Left lung (tissue), 14 donors: ENCODE measurements at places on chromosomes 2 and 18. TPM values are rescaled to one million over a fixed set of nuclear protein-coding genes. Genes with fewer than 3 reads are reported as not detected.

GRCh38 chr18:62026586-62026985 is 133.8 kb upstream of the RNF152 start:
- no peak overlapping the region for H3K27ac ChIP-seq
- no peaks in the 10 kb centered on the region for H3K36me3 ChIP-seq
- H3K27me3 ChIP-seq, result no peaks in the 10 kb centered on the region
- no peaks in the 10 kb centered on the region for H3K4me1 ChIP-seq
- no peak overlapping the region for H3K4me3 ChIP-seq

NEDD4L gene
- total RNA-seq, result 109 TPM

- H3K4me3 ChIP-seq, result no peak overlapping the region
- no peaks in the 10 kb centered on the region for H3K4me1 ChIP-seq
- no peaks in the 10 kb centered on the region for H3K36me3 ChIP-seq
Measured at GRCh38 chr18:3874581-3874980, 424.6 kb downstream of the TGIF1 start.

CHRNA1 gene
- not detected for total RNA-seq

- H3K27me3 ChIP-seq, result no peaks in the 10 kb centered on the region
- DNase-seq, result no peak
- no peak overlapping the region for H3K27ac ChIP-seq
Measured at GRCh38 chr2:224837558-224837957, 121.4 kb upstream of the CCDC195 start.

PRKAG3 gene
- not detected for total RNA-seq

RNF138 gene
- 24.7 TPM for total RNA-seq

PDE11A gene
- 0.34 TPM for total RNA-seq

RRM2 gene
- 24.9 TPM for total RNA-seq

DNA sequence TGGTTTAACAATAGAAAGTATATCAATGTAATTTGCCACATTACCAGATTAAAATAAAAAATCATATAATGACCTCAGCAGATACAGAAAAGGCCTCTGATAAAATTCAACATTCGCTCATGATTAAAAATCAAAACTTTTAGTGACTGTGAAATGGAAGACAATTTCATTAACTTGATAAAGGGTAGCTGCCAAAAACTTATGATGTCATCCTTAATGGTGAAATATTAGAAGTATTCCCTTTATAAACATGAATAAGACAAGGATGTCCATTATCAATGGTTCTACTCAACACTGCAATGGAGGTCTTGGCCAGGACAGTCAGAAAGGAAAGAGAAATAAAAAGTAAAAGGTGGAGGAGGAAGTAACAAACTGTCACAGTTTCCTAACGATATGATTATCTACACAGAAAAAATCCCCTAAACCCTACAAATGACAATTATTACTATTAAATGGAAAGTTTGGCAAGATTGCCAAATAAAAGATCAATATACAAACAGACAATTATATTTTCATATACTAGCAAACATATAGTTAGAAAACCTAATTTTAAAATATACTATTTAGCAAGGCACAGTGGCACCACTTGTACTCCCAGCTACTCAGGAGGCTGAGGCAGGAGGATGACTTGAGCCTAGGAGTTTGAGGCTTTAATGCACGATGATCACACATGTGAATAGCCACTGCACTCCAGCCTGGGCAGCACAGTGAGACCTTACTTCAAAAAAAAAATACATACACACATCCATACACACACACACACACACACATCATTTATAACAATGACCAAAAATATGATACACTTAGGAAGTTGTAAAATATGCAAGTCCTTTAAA is 12.8 kb downstream of the METTL8 start:
- H3K4me1 ChIP-seq, result no peaks in the 10 kb centered on the region
- H3K4me3 ChIP-seq, result no peak overlapping the region
- DNase-seq, result no peak
- H3K27me3 ChIP-seq, result no peaks in the 10 kb centered on the region

WDR7 gene
- total RNA-seq, result 25.0 TPM

DNA sequence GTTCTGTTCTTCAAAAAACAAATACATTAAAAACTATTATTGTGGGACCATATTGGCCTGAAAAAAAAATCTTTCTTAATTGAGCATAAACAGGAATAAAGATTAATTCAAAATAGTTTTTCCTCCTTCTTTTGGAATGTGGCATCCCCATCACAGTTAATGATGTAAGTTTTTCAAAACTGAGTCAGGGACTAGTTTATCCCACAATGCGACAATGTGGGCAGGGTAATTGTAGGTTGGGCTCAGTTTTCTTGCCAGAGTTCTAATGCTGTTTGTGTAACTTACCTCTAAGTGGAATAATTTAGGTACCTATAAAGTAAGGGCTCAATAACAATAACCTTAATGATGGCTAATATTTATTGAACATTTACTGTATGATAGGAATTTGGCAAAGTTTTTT is 82.0 kb downstream of the PMS1 start:
- H3K36me3 ChIP-seq, result peaks cover 17% of the 10 kb centered on the region
- H3K27me3 ChIP-seq, result no peaks in the 10 kb centered on the region
- no peak overlapping the region for H3K4me3 ChIP-seq

DNA sequence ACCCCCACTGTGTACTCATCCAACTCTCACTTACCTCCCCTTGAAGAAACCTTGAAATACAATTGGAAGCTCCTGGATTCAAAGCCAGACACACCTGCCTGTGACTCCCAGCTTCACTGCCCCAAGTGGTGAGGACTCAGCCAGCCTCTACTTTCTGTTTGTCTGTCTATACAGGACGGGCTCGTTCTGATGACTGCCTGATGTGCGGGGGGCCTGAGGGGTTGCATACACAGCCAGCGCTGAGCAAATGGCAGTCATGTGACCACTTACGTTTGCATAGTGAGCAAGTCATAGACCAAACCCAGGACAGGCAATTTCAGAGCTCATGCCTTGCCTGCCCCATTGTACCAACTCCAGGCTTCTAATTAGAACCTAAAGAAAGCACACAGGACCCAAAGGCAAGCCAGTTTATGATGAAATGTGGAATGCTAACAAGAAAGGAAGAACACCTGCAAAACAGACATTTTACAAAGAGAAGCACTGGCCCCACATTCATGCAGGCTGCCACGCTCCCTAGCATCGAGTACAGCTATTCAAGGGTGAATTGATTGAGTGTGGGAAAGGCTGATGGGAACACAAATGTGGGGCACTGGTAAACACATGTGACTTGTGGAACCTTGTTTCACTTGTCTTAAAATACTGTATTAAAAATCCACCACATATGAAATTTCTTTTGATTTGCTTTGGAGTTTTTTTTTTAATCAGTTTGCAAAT is 137.8 kb downstream of the LNPK start:
- no peak overlapping the region for H3K4me3 ChIP-seq
- H3K27me3 ChIP-seq, result peaks cover 15% of the 10 kb centered on the region
- H3K4me1 ChIP-seq, result no peaks in the 10 kb centered on the region
- H3K27ac ChIP-seq, result no peak overlapping the region
- H3K36me3 ChIP-seq, result no peaks in the 10 kb centered on the region

DNA sequence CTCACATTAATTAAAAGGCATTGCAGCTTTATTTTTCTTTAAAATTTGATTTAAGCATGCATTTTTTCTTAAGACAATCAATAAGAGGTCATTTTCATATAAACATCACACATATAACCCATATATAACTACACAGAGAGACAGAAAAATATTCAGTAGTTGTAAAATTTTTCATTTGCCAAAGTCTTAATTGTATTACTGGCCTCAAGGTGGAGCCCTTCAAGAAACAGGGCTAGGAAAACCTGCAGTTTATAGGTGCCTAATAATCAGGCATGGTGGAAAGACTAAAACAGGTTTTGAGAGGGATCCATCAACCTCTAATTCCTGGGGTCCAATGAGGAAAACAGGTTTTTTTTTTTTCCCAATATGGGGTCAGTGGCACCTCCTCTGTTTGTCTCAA is 71.3 kb upstream of the ZNF804A start:
- no peaks in the 10 kb centered on the region for H3K36me3 ChIP-seq
- no peak for DNase-seq
- no peak overlapping the region for H3K4me3 ChIP-seq
- no peaks in the 10 kb centered on the region for H3K4me1 ChIP-seq
- no peak overlapping the region for H3K27ac ChIP-seq

DNA sequence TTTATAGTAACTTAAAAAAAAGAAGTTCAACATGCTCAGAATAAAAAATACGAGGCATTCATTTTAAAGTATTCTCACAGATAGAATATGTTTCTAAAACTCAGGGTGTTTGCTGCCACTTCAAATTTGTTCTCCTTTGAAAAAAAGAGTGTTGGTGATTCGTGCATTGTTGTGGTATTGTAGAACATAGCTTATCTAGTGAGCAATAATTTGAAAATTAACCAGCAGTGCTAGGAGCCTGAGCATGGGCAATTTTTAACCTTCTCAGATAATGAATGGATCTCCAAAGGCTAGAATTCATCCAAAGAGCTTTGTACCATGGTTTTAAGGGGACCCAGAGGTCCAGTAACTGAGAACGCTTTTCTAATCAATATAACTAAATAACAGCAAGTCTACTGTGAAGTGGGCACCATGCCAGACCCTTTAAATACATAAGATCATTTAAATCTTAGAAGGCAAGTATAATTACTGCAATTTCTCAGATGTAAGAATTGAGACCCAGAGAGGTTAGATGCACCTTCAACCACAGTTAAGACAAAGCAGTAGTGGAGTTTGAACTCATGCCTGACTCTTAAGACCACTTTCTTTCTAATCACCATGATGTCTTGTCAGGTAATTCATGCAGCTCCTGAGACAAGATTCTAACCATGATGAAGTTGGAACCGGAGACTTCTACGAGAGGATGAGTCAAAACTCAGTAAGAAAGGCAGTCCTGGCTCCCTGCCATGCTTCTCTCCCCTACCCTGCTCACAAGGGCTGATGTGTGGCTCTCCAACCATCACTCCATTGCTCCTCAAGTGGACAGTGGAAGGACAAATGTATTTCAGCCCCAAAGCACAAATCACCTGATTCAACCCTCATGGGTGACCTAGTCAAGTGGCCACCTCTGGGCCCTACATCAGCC is 3.4 kb downstream of the CYRIA start:
- no peaks in the 10 kb centered on the region for H3K36me3 ChIP-seq
- H3K4me1 ChIP-seq, result peaks cover 87% of the 10 kb centered on the region
- no peak overlapping the region for H3K27ac ChIP-seq

GRCh38 chr2:150548527-150548926 is 61.1 kb upstream of the RND3 start:
- no peak overlapping the region for H3K4me3 ChIP-seq
- H3K27ac ChIP-seq, result no peak overlapping the region
- no peaks in the 10 kb centered on the region for H3K36me3 ChIP-seq
- no peaks in the 10 kb centered on the region for H3K4me1 ChIP-seq
- H3K27me3 ChIP-seq, result no peaks in the 10 kb centered on the region

FBXO36 gene
- 2.4 TPM for total RNA-seq

- no peak overlapping the region for H3K4me3 ChIP-seq
- peak; percentile 58 for DNase-seq
- no peaks in the 10 kb centered on the region for H3K36me3 ChIP-seq
- no peak overlapping the region for H3K27ac ChIP-seq
- no peaks in the 10 kb centered on the region for H3K4me1 ChIP-seq
Measured at GRCh38 chr2:134739879-134740301, 21.1 kb upstream of the TMEM163 start.

- H3K27ac ChIP-seq, result peak overlapping the region; percentile 59
- H3K36me3 ChIP-seq, result no peaks in the 10 kb centered on the region
- H3K27me3 ChIP-seq, result no peaks in the 10 kb centered on the region
- H3K4me1 ChIP-seq, result peaks cover 86% of the 10 kb centered on the region
- DNase-seq, result no peak
Measured at GRCh38 chr2:101736233-101736632, 38.7 kb downstream of the MAP4K4 start.

GRCh38 chr2:19776941-19777514 is 124.8 kb downstream of the TTC32 start:
- no peak overlapping the region for H3K4me3 ChIP-seq
- DNase-seq, result no peak
- H3K36me3 ChIP-seq, result no peaks in the 10 kb centered on the region
- H3K27me3 ChIP-seq, result no peaks in the 10 kb centered on the region
- H3K27ac ChIP-seq, result no peak overlapping the region

- no peaks in the 10 kb centered on the region for H3K27me3 ChIP-seq
- no peak for DNase-seq
- no peak overlapping the region for H3K27ac ChIP-seq
- no peaks in the 10 kb centered on the region for H3K4me1 ChIP-seq
Measured at GRCh38 chr18:212780-213179, 54.4 kb downstream of the USP14 start.

GRCh38 chr2:233793465-233794127 is 15.5 kb downstream of the MROH2A start:
- H3K4me3 ChIP-seq, result no peak overlapping the region
- H3K27ac ChIP-seq, result no peak overlapping the region
- H3K27me3 ChIP-seq, result no peaks in the 10 kb centered on the region
- H3K4me1 ChIP-seq, result no peaks in the 10 kb centered on the region

TSPYL6 gene
- total RNA-seq, result not detected

- no peaks in the 10 kb centered on the region for H3K27me3 ChIP-seq
- no peaks in the 10 kb centered on the region for H3K36me3 ChIP-seq
- DNase-seq, result no peak
- no peak overlapping the region for H3K27ac ChIP-seq
Measured at GRCh38 chr2:238255636-238256035, 15.8 kb upstream of the HES6 start.

DNA sequence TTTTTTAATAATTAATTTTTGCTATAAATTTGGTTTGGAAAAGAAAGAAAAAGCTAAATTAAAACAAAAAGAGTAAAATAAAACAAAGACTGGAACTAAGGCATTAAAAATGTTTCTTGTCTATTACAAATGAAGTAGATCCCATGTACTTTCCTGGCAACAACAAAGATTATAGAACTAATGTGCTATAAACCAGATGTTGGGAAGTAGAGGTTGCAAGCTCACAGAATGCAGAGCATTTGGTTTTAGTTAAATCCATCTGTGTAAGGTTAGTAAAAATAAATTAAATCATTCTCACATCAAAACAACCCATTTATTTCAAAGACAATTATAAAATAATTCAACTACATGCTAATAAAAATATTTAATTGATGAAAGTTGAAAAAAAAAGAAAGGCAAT is 157.2 kb upstream of the ZC3H15 start:
- H3K4me1 ChIP-seq, result no peaks in the 10 kb centered on the region
- no peak for DNase-seq
- H3K4me3 ChIP-seq, result no peak overlapping the region

DNA sequence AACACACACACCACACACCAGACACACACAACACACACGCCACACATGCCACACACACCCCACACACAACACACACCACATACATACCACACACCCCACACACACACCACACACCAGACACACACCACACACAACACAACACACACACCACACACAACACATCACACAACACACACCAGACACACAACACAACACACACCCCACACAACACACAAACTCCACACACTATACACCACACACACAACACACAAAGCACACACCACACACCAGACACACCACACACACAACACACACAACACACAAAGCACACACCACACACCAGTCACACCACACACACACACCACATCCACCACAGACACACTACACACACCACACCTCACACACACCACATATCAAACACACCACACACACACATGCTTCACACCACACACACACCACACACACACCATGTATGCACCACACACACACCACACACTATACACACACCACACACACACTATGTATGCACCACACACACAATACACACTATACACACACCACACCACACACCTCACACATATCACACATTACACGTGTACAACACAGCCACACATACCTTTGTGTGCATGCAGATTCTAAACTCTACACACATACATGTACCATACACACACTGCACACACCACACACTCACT is 72.2 kb downstream of the TMEM18 start:
- no peak overlapping the region for H3K27ac ChIP-seq
- no peak overlapping the region for H3K4me3 ChIP-seq
- no peak for DNase-seq
- H3K4me1 ChIP-seq, result no peaks in the 10 kb centered on the region
- no peaks in the 10 kb centered on the region for H3K36me3 ChIP-seq

GRCh38 chr2:8009010-8009597 is 672.8 kb upstream of the ID2 start:
- H3K4me1 ChIP-seq, result no peaks in the 10 kb centered on the region
- H3K4me3 ChIP-seq, result no peak overlapping the region
- H3K27ac ChIP-seq, result no peak overlapping the region
- DNase-seq, result no peak
